ENCODE measurements at places on chromosomes 3 and 15.

GRCh38 chr3:43378066-43378935 is 92.0 kb downstream of the SNRK start:
- DNase-seq, result peak; percentile 71

DNA sequence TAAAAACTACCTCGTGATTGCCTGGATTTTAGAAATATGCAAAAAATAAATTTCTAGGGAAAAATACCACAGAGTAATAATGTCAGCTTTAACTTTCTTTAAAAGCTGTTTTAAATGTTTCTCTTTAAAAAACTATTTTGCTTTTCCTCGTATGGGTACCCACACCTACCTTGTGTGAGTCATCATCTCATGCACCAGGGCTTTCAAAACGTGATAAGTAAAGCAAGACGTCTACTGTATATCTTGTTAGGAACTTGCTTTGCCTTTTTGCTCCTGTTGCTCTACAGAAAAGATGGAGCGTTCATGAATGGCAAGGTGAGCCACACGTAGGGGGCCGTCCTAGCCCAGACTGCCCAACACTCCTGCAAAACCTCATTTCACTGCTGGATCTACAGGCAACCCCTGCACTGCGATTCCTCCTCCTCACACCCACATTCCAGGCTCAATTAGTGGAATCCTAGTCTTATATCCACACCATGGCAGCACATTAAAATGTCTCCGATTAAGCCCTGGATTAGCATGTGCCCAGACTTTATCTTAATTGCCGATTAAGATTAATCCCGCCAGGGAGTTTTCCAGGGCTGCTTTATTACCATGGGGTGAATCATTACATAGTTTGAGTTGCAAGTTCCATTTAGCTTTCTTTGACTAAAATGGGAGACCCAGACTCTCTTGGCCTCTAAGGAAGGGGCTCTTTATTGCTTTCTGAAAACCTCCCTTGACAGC is 293.6 kb upstream of the ICE2 start:
- no peak for DNase-seq

DNA sequence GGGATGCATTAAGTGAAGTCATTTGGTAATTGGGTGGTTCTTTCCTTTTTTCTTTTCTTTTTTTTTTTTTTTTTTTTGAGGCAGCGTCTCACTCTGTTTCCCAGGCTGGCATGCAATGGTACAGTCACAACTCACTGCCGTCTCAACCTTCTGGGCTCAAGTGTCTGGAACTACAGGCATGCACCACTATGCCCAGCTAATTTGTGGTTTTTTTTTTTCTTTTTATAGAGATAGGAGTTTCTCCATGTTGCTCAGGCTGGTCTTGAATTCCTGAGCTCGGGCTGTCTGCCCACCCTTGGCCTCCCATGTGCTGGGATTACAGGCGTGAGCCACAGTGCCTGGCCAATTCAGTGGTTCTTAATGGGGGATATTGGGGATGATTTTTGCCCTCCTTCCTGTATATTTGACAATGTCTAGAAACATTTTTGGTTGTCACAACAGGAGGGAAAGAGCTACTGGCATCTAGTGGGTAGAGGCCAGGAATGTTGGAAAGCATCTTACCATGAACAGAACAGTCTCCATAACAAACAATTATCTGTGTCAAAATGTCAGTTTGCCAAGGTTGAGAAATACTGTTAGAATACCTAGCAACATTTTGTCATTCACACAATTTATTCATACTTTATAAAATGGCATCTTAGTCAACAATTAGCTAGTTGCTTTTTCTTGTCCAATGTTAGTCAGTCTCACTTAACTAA is 79.4 kb upstream of the CNTN3 start:
- no peak for DNase-seq

GRCh38 chr3:9422712-9423424 is 25.5 kb downstream of the SETD5 start:
- peak; percentile 36 for DNase-seq

GRCh38 chr3:106215047-106215446 is 346.2 kb upstream of the CBLB start:
- no peak for DNase-seq

DNA sequence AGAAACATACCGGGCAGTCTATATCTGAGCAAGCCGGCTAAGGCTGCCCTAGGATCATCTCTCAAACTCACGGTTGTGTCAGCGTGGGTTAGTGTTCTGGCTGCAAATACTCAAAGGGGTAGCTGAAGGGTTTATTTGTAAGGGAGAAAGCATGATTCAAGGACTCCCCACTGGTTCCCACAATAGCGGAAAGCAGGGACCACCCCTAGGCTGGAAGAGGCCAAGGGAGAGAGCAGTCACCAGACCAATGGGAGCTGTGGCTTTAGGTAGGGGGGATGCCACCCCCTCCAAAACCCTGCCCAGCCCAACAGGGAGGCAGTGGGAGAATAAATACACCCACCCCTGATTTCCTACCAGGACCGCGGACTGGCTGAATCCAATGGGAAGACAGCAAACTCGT is 7.3 kb upstream of the LMCD1 start:
- no peak for DNase-seq

DNA sequence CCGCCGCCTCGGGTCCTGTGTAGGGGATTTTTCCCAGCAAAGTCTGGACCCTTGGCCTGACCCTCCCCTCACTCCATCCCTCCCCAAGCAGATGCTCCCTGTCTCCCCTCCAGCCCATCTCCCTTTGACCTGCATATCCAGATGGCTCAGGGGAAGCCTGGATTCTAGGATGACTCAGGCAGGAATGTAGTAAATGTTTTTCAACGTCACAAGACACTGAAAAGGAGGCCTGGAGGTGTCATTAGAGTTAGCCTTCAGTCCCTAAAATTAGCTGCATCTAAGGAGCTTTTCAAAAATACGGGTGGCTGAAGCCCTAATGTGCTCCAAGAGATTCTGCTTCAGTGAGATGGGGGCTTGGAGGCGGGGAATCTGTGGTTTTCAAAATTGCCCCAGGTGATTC is 7.2 kb downstream of the ACAN start:
- DNase-seq, result no peak

DNA sequence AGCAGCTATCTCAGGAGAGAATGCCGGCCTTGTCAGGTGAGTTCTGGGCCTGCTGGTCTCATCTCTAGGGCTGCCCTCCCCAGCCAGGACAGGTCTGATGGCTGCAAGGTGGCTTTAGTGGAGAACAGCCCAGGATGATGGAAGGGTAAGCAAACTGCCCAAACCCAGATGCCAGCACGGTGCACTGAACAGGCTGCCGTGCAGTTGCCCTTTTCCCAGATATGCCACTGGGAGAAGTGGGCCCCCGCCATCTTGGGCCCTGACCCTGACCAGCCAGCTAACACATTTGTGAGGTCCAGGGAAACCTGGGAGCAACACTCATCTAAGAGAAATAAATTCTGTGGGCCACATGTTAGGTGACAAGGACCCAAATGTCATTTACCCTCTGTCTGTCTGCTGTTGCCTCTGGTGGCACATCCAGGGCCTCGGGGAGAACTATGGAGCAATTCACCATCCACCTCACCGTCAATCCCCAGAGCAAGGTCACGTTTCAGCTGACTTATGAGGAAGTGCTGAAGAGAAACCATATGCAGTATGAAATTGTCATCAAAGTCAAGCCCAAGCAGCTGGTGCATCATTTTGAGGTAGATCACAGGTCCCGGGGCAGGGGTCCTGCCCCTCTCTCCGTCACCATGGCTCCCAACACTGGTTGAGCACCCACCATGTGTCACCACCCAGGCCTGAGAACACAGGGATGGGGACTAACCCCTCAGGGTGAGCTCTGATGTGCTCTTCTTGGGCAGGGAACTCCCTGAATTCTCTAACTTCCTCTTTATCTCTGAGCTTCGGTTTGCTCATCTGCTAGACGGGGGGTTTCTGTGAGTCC is 1.8 kb downstream of the ITIH1 start:
- DNase-seq, result peak; percentile 55

DNA sequence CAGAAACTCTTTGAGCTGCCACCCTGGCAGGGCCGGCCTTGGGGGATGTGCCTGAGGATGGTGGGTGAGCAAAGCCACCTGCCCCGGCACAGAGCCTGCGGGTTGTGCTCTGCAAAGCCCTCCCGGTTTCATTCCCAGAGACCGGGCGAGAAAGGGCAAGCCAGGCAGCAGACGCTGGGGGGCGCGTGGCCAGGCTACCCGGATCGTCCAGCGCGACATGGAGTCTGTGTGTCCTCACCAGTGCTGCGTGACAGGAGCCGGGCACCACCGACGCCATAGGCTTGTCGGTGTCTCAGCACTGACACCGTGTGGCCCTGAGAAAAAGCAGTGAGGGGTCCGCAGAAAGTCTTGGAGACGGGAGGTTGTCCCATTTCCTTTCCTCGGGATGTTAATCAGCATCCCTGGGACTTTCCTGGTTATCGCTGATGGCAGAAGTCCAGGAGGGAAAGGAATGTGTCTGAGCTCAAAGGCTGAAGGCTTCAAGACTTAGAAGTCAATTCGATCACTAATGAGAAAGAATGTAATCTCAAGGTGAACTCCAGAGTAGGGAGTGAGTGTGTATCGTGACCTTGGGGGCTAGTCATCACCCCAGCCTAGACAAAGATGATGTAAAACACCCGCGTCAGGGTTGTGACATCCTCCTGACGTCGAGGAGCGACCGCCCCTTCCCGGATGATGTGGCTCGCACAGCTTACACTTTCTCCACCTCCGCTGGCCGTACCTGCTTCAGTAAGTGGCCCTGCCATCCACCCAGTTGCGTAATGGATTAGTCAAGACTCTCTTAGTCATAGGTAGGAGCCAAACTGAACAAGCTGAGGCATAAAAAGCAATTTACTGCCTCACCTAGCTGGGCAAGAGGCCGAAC is 36.3 kb upstream of the PLA2G4E start:
- peak; percentile 68 for DNase-seq

- DNase-seq, result no peak
Observed at GRCh38 chr3:55692957-55693558, 206.0 kb upstream of the WNT5A start.

DNA sequence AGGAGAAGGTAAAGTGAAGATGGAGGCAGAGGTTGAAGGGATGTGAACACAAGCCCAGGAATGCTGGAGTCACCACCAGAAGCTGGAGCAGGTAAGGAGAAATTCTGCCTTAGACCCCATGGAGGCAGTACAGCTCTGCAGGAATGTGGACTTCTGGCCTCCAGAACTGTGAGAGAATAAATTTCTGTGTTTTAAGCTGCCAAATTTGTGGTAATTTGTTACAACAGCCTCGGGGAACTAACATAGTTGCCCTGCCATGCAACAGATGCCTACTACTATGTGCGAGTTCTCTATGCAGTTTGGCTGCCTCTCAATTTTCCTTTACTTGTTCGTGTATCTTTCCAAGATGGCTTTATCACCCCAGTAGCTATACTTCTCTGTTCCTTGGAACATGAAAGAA is 394.1 kb downstream of the TUSC7 start:
- DNase-seq, result no peak
